ENCODE measurements at places on chromosomes 1 and 21.

- DNase-seq = no peak
Measured at GRCh38 chr1:207030522-207031009, 2.0 kb downstream of the C1orf116 start.

GRCh38 chr1:163174524-163175437 is 27.9 kb downstream of the RGS5 start:
- DNase-seq = peak; percentile 9

- peak; percentile 46 for DNase-seq
Measured at GRCh38 chr1:115832651-115833050, 8.3 kb downstream of the NHLH2 start.

DNA sequence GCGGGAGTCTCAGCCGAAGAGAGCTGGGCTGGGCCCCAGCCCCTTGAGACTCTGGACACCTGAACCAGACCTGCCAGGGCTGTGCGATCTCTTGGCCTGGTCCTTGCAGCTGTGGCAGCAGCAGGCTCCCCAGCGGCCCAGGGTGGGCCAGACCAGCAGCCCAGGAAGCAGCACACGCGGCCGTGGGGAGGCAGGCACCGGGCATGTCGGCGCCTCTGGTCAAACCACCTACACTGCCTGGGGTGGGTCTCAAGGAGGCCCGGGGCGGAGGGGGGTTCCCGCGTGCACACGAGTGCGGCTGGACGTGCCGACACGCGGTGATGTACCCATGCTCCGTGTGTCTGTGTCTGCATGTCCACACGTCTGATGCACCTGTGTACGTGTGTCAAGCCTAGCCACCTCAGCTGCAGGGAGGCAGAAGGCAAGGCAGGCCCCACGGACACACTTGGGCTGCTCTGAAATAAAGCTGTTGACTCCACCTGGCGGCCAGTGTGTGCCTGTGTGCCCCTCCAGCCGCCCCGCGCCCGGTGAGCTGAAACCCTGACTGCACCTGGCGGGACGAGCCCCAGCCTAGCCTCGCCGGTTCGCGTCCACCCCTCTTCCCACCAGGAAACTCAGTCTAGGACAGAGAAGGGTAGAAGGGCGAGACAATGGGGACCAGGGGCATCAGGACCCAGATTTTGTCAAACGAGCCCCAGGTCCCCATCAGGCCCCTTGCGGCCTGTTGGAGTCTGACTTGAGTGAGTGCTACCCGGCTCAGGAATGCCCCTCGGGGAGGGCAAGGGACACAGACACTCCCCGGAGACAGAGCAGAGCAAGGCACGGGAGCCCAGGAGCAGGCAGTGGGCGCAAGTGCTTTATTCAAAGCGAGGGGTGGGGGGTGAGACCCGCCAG is 11.6 kb downstream of the SCNN1D start:
- DNase-seq = no peak

DNA sequence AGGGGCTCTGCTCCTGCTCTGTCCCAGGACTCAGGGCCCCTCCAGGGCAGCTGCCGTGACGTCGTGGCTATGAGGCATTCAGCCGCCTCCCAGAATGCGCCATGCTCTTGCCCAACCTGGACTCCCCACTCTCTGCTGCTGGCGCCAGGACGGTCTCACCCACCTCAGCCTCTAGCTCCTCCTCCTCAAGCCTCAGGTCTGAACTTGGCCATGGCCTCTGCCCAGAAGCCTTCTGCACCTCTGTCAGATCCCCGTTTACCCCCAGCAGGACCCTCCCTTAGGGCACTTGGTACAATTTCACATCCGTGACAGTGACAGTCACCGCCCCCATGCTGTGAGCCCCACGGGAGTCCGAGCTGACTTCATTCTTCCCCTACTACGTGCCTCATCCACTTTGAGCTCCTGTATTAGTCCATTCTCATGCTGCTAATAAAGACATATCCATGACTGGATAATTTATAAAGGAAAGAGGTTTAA is 4.9 kb downstream of the CSTB start:
- DNase-seq = peak; percentile 51

- DNase-seq = no peak
Measured at GRCh38 chr21:44919913-44920693, 596 bp downstream of the ITGB2 start.

DNA sequence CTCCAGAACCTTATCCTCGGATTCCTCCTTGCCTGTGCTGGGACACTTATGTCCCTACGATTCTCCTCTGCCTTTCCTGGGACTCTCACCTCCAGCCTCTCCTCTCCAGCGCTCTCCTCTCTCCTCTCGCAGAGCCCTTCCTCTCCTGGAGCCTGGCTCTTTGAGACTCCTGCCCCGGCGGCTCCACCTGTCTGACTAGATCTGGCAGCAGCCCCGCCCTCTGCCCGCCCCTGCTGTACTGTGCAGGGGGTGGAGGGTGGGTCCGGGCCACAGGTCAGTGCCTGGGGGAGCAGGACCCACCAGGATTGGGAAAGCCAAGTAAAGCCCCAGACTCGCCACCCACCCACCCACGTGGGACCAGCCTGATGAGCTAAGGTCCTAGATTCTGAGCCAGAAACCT is 1.6 kb downstream of the ELOVL1 start:
- DNase-seq = no peak

DNA sequence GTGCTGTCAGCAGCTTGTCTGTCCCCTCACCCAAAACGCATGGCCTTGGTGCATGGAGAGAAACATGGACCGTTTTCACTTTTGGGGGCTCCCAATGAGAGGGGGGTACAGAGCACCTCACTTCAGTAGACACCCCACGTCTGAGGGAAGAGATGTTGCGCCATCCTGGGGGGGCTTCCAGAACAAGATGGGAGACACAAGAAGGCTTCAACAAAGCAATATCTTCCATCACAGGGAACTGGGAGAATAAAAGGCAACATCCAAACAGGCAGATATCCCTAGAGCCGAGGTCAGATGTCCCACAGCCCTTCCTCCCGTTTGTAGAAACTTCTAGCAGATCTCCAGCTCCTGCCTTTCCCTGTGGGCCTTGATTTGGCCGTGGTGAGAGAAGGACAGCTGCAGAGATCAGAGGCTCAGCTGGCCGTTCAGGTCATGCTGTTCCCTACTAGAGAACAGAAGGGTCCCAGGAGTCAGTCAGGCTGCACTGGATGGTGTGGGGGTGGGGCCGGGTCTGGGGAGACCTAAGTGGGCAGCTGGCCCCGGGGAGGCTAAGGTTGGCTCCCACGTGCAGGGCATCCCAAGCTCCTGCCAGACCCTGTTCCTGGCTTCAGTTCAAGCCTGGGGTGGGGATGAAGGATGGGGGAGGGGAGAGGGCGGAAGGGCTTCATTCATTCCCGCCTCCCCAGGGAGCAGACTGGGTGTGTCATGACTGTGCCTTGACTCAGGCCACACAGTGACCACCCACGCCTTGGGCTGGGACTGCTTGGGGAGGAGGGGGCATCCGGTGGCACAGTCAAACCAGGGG is 4.4 kb downstream of the PLOD1 start:
- DNase-seq = no peak

DNA sequence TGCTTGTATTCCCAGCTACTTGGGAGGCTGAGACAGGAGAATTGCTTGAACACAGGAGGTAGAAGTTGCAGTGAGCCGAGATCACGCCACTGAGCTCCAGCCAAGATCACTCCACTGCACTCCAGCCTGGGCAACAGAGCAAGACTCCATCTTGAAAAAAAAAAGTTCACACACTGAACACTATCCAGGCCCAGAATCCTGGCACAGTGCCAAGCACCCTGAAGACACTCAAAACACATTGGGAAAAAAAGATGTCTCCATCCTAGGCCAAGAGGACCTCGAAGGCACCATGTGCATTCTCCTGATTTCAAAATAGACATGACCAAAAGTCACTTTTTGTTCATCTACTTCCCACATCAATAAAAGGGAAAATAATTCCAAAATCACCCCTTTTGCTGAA is 38.7 kb downstream of the SLC9A1 start:
- DNase-seq = no peak

GRCh38 chr1:61461406-61462384 is 263.2 kb downstream of the TM2D1 start:
- no peak for DNase-seq

- DNase-seq = peak; percentile 35
Measured at GRCh38 chr1:66351478-66351877, 182.5 kb upstream of the SGIP1 start.

DNA sequence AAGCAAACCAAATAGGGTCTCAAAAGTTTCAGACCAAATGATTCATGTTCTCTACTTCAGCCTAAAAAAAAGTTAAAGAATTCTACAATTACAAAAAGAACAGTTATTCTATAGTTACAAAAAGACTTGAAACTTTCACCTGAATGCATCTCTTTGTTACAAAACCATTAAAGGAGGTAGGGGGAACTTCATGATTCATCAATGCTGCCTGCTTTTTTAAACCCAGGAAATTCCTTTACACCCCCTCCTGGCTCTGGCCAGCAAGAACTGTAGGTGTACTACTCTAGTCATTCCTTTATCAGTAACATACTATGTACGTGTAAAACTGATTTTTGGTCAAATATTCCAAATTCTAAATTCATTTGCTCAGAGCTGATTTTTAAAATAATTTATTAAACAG is 5.0 kb downstream of the FAF1 start:
- no peak for DNase-seq

DNA sequence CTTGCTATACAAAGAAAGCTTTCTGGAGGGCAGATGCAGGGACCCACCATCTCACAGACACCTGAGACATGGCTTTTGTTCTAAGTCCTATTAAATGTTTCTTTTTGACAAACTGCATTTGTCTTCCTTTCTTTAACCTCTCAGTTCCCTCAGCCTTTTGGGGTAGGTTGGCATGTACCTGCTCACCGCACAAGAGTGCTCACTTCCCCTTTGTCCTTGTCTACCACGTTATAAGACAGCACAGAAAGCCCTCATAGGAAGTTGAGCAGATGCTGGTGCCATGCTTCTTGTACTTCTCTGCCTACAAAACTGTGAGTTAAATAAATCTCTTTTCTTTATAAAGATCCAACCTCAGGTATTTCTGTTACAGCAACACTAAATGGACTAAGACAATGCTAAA is 31.9 kb upstream of the RGS21 start:
- DNase-seq = no peak

DNA sequence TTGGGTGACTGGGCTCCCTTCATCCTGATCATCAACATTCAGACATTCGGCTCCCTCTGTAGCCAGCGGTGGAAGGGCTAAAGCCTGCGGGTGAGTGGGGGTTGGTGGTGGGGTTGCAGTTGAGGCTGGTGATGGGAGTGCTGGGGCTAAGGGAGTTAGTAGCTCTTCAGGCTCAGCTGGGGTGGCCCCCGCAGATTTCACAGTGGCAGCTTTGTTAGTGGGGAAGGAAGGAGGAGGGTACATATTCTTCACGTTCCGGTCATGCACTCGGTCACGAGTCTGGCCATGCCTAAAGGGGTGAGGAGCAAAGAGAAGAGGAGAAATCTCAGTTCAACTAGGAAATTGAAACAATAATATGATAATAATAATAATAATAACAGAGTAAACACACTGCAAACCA is 6.8 kb downstream of the PSMB4 start:
- no peak for DNase-seq

- DNase-seq = no peak
Measured at GRCh38 chr1:46493316-46494032, 3.8 kb downstream of the DMBX1 start.

DNA sequence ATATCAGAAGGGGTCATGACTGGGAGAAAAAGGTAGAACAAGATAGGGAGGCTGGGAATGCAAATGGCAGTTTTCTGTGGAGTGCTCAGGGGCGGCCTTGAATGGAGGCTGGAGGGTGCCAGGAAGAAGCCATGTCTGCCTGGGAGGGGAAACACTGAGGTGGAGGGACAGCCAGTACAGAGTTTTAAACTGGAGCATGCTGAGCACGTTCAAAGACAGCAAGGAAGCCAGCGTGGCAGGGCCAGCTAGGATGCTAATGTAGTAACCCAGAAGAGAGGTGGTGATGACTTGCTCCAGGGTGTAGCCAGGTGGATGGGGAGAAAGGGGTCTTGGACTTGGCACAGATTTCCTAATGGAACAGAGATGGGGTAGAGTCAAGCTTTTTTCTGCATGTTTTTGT is 445.8 kb upstream of the VAMP3 start:
- DNase-seq = no peak

- DNase-seq = no peak
Measured at GRCh38 chr1:204977318-204977717, 65.7 kb upstream of the CNTN2 start.

GRCh38 chr1:98559291-98559690 is 102.2 kb upstream of the SNX7 start:
- no peak for DNase-seq

- DNase-seq = no peak
Measured at GRCh38 chr1:20721117-20722061, 3.6 kb upstream of the KIF17 start.

- no peak for DNase-seq
Measured at GRCh38 chr1:74328851-74329250, 93.7 kb downstream of the TNNI3K start.

DNA sequence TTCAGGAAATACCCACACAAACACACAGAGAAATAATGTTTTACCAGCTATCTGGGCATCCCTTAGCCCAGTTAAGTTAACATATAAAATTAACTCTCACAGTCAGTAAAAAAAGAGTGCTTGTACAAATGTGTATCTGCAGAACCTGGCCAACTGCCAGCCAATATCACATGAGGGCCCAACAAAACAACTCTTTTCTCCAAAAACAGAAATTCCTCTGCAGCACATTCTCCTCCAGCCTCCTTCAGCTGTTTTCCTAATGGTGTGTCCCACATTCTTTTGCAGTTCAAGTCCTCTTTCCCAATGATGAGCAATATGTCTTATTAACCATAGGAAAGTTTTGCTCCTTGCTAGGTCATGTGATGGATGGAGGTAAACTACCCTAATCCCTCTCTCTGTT is 75.5 kb downstream of the LRRC7 start:
- no peak for DNase-seq

GRCh38 chr1:190104961-190105360 is 372.7 kb downstream of the BRINP3 start:
- DNase-seq = no peak

- no peak for DNase-seq
Measured at GRCh38 chr1:10497109-10497508, 22.4 kb downstream of the PEX14 start.

DNA sequence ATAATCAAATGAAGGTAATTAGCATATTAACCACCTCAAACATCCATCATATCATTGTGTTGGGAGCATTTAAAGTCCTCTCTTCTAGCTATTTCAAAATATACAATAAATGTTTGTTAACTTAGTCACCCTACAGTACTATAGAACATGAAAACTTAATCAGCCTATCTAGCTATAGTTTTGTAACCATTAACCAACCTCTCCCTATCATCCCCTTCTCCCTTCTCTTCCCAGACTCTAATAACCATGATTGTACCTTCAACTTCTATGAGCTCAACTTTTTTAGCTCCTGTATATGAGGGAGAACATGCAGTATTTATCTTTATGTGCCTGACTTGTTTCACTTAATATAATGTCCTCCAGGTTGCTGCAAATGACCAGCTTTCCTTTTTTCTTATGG is 54.0 kb downstream of the RAVER2 start:
- no peak for DNase-seq

Data from inflammatory macrophage treated with lipopolysaccharide for 1 hour (primary cell).